Activated naive CD4-positive, alpha-beta T cell treated with anti-CD3 and anti-CD28 coated beads for 36 hours (primary cell): ENCODE measurements at places on chromosomes 3 and 15. TPM values are rescaled to one million over a fixed set of nuclear protein-coding genes. Genes with fewer than 3 reads are reported as not detected.

LEKR1 gene
- 0.77 TPM for total RNA-seq

DNA sequence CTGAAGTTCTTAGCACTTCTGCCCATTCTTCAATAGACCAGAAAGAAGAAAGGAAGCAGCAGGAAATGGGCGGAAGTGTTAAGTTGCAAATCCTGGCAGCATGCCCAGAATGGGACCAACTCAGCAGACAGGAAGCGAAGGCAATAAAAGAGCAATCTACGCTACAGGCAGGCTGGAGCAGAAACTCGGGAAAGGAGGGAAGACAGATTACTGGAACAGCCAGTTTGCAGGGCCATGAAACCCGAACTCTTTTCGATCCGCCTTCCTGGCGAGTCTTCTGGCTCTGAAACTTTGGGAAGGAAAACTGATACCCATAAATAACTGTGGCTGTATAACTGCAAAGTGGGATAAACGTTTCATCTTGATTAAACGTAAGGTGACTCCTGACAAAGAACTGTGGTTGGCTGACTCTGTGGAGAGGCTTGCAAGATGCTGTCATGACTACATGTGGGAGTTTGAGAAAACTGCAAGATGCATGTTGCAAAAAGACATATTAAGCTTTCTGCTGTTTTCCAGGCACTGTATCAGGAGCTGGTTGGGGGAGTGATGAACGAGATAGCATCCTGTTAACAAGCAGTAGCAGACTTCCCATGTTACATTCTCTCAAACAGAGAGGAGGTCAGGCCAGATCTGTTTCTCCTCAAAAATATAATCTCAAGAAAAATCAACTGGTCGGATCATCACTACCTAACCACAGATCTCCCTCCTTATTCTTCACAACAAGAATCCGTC, 67.8 kb downstream of the FMN1 start:
- H3K27me3 ChIP-seq, result no peaks in the 10 kb centered on the region
- no peaks in the 10 kb centered on the region for H3K36me3 ChIP-seq
- DNase-seq, result peak; percentile 77

- peaks cover 7% of the 10 kb centered on the region for H3K27me3 ChIP-seq
- no peak overlapping the region for H3K27ac ChIP-seq
- no peak for DNase-seq
Observed at GRCh38 chr15:67880651-67881182, 40.9 kb upstream of the RNU6-1 start.

DNA sequence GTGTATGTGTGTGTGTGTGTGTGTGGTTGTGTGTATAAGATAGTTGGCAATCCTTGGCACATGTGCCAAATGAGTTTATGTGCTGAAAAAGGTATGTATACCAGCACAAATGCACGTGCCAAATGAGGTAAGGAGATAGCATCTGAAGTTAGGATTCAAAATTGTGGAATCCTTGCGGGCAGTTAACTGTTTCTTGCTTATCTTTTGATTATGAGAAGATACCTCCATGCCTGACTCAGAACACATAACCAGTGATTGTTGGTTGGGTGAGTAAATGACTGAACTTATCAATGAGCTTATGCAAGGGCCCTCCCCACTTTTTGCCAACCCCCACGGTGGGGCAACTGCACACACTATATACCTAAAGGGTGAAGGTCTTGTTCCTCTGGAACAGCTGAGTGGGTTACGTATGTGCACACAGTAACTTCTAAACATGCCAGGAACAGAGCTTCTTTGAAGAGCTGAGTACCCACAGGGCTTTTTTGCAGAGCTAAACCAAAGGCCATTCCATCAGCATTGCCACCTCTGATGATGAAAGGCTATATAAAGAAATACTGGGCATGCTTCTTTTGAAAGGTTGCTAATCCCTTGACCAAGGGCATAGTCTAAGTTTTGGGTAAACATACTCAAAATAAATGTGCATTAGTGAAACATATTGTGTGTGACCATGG, 60.1 kb downstream of the MEIS2 start:
- H3K4me3 ChIP-seq, result no peak overlapping the region
- no peak for DNase-seq
- H3K27ac ChIP-seq, result no peak overlapping the region
- H3K36me3 ChIP-seq, result no peaks in the 10 kb centered on the region
- no peaks in the 10 kb centered on the region for H3K4me1 ChIP-seq

MEIS2 gene
- not detected for total RNA-seq

- H3K27ac ChIP-seq, result no peak overlapping the region
- peak; percentile 34 for DNase-seq
- H3K36me3 ChIP-seq, result peaks cover 2% of the 10 kb centered on the region
- no peak overlapping the region for H3K4me3 ChIP-seq
- H3K27me3 ChIP-seq, result no peaks in the 10 kb centered on the region
Observed at GRCh38 chr3:52845691-52846431, 11.0 kb upstream of the MUSTN1 start.

HRG gene
- total RNA-seq, result not detected

DNA sequence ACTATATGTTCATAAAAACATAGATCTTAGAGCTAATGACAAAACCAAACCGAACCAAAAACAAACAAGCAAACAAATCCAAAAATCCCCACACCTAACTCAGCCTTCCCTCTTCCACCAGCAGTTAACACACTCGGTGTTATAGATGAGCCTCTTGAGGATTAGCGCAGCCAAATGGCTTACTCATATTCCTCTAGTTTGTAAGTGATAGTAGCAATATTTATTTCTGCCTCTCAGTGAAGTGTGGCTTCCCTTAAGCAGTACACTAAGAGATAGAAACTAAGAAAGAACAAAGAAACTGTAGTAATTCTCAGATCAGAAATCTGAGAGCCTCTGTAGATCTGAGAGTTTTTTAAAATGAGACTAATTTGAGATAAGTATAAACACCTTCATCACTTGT, 2.4 kb upstream of the NCEH1 start:
- H3K27ac ChIP-seq, result no peak overlapping the region
- no peak for DNase-seq
- H3K4me1 ChIP-seq, result peaks cover 11% of the 10 kb centered on the region
- no peak overlapping the region for H3K4me3 ChIP-seq
- H3K27me3 ChIP-seq, result no peaks in the 10 kb centered on the region

GRCh38 chr3:32951410-32951811, at the start of gene CCR4:
TSS of gene CCR4 (plus strand) at chr3:32951644. CDS start at chr3:32953423, 1,779 bp downstream.
- H3K27ac ChIP-seq, result peak within 1 kb of the TSS; percentile 92
- no peaks in the 10 kb centered on the region for H3K27me3 ChIP-seq
- H3K4me1 ChIP-seq, result peaks cover 59% of the 10 kb centered on the region
- peak; percentile 83 for DNase-seq

GRCh38 chr3:37463163-37463562, 288.8 kb upstream of the LRRFIP2 start:
- no peak overlapping the region for H3K4me3 ChIP-seq
- DNase-seq, result no peak
- no peaks in the 10 kb centered on the region for H3K4me1 ChIP-seq

DNA sequence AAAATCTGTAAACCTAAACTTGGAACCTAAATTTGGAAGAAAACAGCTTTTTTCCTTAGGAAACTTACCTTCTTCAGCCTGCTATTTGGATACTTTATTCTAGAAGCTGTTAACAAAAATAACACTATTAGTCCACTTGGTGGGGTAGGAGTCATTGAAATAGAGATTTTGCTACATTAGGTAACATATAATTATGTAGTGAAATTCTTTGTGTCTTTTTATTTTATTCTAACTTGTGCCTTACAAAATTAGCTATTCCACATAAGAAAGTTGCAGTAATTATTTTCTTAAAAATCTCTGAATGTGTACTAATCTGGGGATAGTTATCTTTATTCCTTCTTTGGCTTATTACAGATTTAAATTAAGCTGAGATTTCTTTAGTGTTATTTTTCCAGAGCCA, 360.4 kb upstream of the ROBO2 start:
- no peak overlapping the region for H3K27ac ChIP-seq
- no peaks in the 10 kb centered on the region for H3K27me3 ChIP-seq
- no peak for DNase-seq
- H3K36me3 ChIP-seq, result no peaks in the 10 kb centered on the region

GRCh38 chr3:171189394-171190080, 163.0 kb upstream of the SLC2A2 start:
- peaks cover 41% of the 10 kb centered on the region for H3K4me1 ChIP-seq
- DNase-seq, result no peak
- peaks cover 12% of the 10 kb centered on the region for H3K36me3 ChIP-seq
- peak overlapping the region; percentile 56 for H3K27ac ChIP-seq

DNA sequence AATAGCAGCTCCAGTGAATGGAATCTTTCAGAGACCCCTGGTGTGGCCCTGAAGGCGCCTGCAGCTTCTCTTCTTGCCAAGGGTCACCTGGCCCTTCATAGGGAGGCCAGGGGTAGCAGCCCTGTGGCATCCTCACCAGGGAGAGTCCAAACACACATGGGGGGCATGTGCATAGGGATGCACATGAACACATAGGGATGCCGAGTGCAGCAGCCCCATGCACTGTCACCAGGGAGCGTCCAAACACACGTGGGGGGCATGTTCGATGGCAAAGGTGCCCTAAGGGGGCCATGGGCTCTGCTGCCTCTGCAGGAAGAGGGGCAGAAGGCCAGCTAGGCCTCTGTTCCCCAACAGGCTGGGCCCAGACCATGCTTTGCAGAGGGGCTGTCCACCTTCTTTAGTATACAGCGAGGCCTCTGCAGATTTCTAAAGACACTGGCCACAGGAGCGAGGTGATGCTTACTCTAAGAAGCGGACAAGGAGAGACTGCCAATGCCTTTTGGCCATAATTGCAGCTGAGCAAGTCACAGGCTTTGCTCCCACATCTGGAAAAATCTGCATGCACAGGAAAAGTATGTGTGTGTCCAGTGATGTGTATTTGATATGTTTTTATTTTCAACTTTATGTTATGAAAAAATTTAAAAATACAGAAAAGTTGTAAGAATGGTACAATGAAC, 21.0 kb downstream of the ANAPC13 start:
- no peak overlapping the region for H3K27ac ChIP-seq
- DNase-seq, result no peak
- peaks cover 2% of the 10 kb centered on the region for H3K27me3 ChIP-seq

DNA sequence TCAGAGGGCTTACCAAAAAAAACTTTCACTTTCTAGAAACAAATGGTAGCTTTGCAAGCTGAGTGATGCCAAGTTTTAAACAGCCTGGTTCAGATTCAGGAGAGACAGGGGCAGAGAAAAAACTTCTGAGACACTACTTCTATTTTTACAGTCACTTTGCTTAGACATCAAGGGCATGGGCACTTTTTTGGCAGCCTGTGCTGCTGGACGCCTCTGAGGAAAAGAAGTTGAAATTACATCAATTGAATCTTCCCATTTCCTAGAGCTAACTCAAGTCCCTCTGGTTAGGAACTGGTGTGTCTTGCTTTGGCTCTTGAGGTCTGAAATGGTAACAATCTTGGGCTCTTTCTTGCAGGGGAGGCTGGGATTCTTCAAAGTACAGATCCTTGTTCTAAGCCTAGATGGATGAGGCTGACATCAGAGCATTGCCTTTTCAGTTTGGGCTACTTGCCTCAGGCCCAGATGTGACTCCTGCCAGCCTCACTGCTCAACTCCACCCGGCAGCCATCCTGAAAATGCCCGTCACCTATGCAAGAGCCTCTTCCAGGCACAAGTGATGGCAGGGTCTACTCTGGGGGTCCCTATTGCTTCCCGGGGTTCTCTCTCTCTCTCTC, 357.5 kb downstream of the FOXP1 start:
- H3K4me1 ChIP-seq, result peaks cover 83% of the 10 kb centered on the region
- H3K27ac ChIP-seq, result peak overlapping the region; percentile 94
- H3K27me3 ChIP-seq, result no peaks in the 10 kb centered on the region
- H3K36me3 ChIP-seq, result peaks cover 7% of the 10 kb centered on the region

P2RY1 gene
- total RNA-seq, result 0.74 TPM

TRAT1 gene
- total RNA-seq, result 17.7 TPM

- no peak for DNase-seq
- no peaks in the 10 kb centered on the region for H3K36me3 ChIP-seq
- no peak overlapping the region for H3K4me3 ChIP-seq
- no peak overlapping the region for H3K27ac ChIP-seq
Observed at GRCh38 chr3:23430781-23431398, 227.8 kb downstream of the UBE2E2 start.

FOXB1 gene
- not detected for total RNA-seq

TM6SF1 gene
- total RNA-seq, result 1.7 TPM
